ENCODE measurements at places on chromosomes 11 and 22. TPM values are rescaled to one million over a fixed set of nuclear protein-coding genes. Genes with fewer than 3 reads are reported as not detected.

Gene NEU3
- total RNA-seq = 6.2 TPM

Gene MYO7A
- 0.26 TPM for total RNA-seq

Gene CENPM
- 11.6 TPM for total RNA-seq

Gene TCN1
- total RNA-seq = not detected

Gene INSC
- total RNA-seq = 0.77 TPM

Gene UBE2L6
- 94.8 TPM for total RNA-seq

Gene NUMA1
- 247 TPM for total RNA-seq

Gene TMPRSS5
- 0.17 TPM for total RNA-seq

Gene MRGPRX3
- not detected for total RNA-seq

Gene ASCL2
- total RNA-seq = not detected

Gene UPK2
- total RNA-seq = not detected

All from fibroblast of lung (primary cell).